ENCODE measurements at places on chromosomes 3 and 15.

- peak; percentile 86 for DNase-seq
Measured at GRCh38 chr3:64595253-64595694, 92.5 kb downstream of the ADAMTS9 start.

- DNase-seq = no peak
Measured at GRCh38 chr15:86912661-86913060, 833.0 kb downstream of the AGBL1 start.

- no peak for DNase-seq
Measured at GRCh38 chr15:72042865-72043264, 75.1 kb downstream of the MYO9A start.

DNA sequence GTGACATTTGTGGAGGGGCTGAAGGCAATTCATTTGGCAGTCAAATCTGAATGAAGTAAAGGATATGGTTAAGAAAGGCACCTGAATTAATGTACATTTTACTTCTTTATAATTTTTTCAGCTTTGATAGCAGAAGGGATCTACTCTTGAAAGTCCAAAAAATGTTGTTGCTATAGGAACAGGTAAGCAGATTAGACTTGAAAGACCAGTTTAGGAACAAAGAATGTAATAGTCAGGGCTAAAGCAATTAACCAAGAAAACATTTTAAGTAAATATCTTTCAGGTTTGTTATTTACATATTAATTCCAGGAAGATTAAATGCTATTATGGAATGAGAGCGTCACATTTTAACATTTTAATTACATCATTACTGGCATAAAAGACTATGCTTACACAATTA lies 1.1 kb downstream of the ATP13A4 start:
- DNase-seq = no peak

DNA sequence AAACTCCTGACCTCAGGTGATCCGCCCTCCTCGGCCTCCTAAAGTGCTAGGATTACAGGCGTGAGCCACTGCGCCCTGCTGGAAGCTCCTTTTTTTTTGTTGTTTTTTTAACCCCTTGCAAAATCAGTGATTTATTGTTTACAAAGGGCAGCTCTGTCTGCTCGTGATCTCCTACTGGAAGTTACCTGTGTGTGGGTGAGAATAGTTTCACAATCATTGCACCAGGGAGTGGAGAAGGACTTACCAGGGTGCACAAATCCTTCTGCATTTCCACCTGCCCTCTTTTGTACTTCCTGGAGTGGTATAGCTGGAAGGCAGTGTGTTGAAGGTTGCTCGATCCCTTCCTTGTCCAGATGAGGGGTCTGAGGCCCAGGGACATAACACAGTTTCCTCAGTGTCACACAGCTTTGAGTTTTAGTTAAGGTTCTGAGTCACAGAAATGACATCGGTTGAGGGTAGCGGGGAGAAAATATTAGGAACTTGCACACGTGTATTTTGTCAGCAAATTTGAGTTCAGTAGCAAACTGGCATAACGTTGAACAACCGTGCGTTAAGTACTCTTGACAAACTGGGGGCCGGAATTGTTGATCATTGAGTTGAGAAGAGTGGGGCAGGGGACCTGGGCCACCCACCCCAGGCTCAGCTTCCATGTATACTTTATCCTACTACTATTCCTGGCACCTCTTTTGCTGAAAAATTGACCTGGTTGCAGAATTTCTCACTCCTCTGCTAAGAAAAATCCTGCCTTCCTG lies 11.3 kb upstream of the TRAK1 start:
- DNase-seq = no peak

DNA sequence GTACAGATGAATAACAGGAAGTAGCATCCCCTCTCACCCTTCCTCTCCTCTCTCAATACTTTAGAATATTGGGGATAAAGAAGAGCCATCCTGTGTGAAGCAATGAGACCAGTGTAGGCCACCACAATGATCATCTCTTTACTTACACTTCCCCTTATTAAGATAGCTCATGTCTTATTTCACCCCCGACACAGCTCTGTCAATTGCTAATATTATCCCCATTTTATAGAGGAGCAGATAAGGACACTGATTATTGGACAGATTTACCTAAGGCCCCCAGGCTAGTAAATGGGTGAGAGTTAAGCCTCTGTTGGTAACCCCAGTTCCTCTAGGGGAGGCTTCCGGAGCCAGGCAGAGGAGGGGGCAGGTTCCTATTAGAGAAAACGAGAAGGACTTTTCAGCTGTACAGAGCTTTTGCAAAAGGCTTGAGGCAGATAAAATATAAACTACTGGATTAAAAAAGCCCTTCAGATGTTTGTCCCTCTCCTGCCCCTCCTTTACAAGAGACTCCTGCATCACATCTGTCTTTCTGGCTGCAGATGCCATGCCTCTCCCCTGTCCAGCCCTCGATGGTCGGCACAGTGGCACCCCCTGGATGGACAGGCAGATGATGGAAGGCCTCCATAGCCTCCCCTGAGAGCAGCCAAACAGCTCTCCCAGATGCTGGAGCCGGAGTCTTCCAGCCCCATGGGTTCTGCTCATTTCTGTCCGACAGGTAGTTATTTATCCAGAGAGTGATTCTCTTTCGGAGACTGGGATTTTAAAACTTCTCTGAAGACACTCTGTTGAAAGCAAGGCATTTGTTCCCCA lies 49.4 kb upstream of the LCTL start:
- no peak for DNase-seq

DNA sequence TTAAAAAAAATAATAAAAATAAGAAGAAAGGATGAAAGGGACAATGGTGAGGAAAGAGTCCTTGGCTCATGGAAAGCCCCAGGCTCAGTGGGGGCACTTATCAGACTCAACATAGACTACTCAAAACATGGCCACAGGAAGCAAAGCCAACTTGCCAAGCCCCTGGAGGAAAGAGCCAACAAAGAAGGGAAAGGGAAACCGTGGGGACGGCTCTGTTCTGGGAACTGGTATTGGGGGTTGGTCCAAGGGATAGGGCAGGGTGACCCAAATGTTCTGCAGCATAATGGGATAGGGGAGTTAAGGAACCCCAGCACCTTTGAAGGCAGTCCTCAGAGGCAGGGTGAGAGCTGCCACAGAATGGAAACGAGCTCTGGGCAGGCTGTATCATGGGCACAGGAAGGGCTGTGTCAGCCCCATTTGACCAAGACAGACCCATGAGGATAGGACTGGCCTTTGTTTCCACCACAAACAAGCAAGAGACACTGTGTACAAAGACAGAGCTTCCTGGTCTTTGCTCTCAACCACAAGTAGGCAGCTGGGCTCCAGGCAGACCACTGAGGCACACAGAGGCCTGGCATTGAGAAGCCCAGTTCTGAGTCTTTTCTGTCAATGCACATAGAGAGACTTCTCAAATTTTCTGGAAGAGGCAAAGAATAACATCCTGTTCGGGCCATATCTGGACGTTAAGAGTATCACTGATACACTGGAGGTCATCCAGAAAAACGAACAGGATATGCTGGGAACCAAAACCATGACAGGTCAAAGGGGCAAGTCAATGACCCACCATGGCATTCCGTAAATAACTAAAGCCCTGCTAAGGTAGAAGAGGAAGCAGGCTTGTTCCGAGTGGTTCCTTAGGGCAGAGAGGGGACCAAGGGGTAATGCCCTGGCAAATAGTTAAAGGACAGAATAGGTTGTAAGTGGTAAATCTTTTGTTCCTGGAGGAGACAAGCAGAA lies 10.6 kb upstream of the SEMA7A start:
- DNase-seq = no peak

DNA sequence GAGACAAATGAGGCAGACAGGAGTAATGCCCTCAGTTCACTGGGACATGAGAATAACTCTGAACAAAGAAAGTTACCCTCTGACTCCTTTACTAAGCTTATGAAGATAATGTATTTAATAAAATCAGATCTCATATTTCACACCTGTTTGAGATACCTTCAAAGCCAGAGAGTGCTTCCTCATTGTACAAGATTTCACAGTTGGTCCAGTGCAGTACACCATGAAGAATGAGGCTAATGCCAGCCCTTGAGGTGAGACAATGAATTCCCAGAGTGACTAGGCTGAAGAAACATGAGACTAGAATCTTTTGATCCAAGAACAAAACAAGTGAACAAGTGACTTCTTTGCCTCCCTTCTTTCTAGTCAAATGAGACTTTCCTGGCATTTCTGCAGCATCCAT lies 1133.8 kb downstream of the TUSC7 start:
- DNase-seq = no peak

- DNase-seq = peak; percentile 51
Measured at GRCh38 chr3:78101384-78101783, 1061.5 kb downstream of the ROBO2 start.

- no peak for DNase-seq
Measured at GRCh38 chr3:147423537-147423797, 14.3 kb downstream of the ZIC1 start.

- no peak for DNase-seq
Measured at GRCh38 chr15:82540984-82541431, 751 bp upstream of the RPS17 start.

DNA sequence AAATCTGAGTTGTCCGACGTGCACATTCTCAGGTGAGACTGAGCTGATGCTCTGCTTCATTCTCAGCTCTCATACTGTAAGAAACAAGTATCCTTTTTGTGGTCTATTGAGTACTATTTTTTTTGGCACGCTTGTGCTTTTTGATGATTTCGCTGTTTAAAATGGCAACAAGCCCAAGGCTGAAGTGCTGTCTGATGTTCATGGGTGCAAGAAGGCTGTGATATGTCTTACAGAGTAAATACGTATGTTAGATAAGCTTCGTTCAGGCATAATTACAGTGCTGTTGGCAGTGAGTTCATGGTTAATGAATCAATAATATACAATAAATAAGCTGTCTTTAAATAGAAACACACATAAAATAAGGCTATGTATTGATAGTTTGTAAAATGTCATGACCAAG lies 27.2 kb downstream of the AQR start:
- no peak for DNase-seq

- DNase-seq = no peak
Measured at GRCh38 chr15:29454506-29454905, 184.9 kb upstream of the NSMCE3 start.

GRCh38 chr3:114721864-114722263 lies 425.2 kb downstream of the ZBTB20 start:
- DNase-seq = no peak

GRCh38 chr3:131619821-131620220 lies 117.0 kb upstream of the MRPL3 start:
- DNase-seq = no peak

- DNase-seq = no peak
Measured at GRCh38 chr3:50480471-50480870, 23.0 kb downstream of the CACNA2D2 start.

DNA sequence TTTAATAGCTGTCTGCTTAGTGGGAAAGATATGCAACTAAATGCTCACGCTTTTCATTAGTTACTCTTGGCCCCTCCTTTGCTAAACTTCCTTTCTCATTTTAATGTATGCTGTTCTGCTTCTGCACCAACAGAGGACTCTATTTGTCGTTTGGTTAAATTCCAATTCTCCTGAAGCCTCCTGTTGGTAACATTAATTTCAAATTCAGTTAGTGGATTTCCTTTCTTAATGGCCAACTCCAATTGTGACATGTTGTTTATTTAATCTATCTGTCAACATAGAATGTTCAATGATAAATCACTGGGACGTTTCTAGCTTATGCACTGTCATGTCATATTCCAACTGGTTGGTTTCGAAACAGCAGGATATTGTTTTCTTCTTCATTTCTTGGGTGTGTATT lies 467.4 kb upstream of the BCHE start:
- DNase-seq = no peak

DNA sequence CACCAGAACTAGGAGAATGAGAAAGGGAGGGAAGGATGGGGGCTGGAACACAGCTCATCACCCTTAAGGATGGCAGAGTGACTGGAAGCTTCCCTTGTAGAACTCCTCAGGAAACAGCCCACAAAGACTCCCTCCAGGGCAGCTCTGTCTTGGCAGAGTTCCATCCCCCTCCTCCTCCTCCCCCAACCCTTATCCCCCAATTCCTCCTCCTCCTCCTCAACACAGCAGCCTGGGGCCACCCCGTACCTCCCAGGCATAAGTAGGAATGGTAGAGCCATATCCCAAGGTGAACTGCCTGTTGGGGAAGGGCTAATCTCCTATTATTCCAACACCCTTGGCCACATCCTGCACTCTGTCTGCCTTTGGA lies 38.8 kb downstream of the ADCY5 start:
- no peak for DNase-seq

DNA sequence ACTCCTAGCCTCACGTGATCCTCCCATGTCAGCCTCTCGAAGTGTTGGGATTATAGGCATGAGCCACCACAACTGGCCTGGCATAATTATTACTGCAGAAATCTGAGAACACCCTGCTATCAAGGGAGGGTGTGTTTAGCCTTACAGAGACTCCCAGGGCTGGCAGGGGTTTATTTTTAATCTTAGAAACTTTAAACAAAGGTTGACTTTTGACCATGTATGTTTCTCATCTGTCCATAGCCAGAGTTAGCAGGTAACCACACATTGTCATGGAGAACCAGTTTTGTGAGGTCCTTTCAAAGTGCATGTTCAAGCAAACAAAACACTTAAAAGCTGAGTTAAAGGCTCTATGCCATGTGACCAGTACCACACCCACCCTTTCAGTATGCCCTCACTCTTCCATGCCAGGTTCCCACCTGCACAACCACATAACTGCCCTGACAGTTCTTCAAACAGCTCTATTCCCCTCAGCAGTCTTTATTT lies 11.1 kb downstream of the SIAH2 start:
- DNase-seq = no peak

DNA sequence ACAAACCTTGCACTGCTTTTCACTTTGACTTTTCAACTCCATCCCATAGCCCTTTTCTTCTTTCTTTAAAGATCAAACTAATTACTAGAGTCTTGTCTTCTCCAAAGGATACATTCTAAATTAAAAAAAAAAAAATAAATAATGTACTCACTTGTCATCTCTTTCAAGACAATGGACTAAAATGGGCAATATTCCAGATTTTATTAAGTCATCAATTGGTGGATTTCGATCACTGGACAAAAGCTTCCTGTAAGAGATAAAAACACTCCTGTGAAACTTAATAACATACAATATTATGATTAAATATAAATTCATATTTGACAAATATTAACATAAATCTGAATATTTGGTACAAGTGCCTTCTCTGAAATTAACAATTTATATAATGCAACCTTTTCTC lies 34.1 kb downstream of the KPNA4 start:
- no peak for DNase-seq

- DNase-seq = peak; percentile 39
Measured at GRCh38 chr3:100033184-100033583, 81.1 kb downstream of the FILIP1L start.

DNA sequence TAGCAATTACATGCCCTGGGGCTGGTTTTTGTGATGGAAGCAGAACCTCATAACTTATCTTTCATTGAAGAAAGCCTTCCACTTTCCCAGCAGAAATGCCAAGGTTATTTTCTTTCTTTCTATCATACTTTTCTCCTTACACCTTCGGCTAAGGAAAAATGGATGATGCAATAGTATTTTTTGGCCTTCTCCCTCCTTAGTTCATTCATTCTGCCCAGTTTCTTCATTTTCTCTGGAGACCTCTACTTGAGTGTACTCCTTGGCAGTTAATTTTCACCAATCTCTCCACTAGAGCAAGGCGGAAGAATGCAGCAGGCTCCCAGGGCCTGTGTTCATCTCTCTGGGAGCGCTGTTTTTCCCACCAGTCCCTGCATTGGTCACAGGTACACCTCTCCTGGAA lies 7.6 kb upstream of the P2RY1 start:
- DNase-seq = no peak

Measured in right hindlimb (tissue), 1 donor.